ENCODE measurements at places on chromosomes 3 and 15.

- peak; percentile 81 for DNase-seq
Observed at GRCh38 chr15:99105514-99106341, 848 bp downstream of the SYNM start.

DNA sequence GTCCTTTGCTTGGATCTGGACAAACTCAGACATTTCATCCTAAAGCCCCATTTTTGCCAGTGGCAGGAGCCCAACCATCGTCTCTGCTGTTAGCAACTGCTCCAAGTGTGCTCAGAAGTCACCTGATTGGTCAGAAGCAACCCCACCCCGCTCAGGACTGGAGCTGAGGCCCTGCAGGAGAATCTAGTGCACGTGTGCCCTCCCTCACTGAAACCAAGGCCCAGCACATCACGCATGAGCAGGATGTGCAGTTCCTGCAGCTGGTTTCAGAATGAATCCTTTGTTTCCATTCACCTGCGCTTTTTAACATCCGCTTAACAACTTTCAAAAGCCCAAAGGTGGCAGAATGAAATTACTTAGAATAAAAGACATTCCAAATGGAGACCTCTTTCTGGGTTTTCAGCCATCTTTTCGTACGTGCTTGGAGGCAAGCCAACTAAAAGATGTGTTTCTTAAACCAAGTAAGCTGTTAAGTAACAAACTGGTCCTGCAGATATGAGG lies 81.2 kb downstream of the SRGAP3 start:
- no peak for DNase-seq

- peak; percentile 47 for DNase-seq
Observed at GRCh38 chr3:278300-279064, 81.9 kb downstream of the CHL1 start.

DNA sequence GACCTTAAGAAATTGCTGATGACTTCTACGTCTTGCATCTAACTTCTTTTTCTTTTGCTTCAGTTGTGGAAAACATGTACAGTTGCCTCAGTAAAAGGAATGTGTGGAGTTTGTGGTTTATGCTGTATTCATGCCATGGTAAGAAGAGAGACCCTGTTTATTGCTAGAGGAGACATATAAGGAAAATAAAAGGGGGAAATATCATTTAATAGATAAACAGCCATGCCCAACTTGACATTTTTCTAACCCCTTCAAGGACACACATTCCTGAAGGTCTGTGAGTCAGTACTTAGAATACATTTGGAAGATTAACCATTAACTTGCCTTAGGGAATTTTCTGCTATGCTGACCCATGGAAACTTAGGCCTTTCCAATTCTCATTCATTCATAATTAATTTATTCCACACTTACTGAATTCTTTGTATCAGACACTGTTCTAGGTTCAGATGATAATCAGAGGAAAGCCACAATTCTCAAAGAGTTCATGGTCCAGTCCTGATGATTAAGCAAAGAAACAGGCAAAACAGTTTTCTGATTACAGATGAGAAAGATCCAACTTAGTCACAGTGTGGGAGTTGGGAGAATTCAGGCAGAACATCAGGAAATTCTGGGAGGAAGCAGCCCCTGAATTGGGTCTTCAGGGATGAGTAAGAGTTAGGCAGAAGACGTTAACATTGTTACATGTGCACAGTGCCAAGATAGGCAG lies 329.8 kb upstream of the RASGRP1 start:
- no peak for DNase-seq

- no peak for DNase-seq
Observed at GRCh38 chr15:67135494-67135893, 70.1 kb downstream of the SMAD3 start.

GRCh38 chr3:160477750-160478149 lies 28.2 kb upstream of the TRIM59 start:
- DNase-seq = no peak

- DNase-seq = no peak
Observed at GRCh38 chr15:95210436-95210981, 979.1 kb downstream of the MCTP2 start.

DNA sequence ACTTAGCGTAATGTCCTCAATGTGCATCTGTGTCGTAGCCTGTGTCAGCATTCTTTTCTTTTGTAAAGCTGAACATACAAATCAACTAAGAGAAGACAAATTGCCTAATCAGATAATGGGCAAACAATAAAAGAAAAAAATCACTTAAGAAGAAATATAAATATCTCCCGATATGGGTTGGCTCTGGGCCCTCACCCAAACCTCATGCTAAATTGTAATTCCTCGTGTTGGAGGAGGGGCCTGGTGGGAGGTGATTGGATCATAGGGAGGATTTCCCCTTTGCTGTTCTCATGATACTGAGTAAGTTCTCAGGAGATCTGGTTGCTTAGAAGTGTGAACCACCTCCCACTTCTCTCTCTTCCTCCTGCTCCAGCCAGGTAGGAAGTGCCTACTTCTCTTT lies 285.0 kb upstream of the LYSMD4 start:
- DNase-seq = no peak

GRCh38 chr3:129769616-129770015 lies 123.9 kb downstream of the TMCC1 start:
- no peak for DNase-seq

DNA sequence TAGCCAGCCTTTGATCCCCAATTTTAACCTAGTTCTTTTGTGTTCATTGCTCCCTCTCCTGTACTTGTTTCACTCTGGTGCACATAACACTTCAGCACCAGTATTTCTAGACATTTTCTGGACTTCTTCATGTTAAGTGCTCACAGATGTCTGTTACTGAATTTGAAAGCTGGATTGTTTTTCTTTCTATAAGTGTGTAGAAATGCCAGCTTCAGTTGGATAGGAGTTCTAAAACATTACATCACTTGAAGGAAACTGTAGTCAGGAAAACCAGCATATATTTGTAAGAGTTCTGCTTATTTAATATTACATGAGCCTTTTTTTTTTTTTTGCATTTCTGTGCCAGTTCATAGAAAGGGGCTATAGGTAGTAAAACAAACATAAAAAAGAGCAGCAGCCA lies 21.6 kb downstream of the QTRT2 start:
- no peak for DNase-seq

GRCh38 chr3:107756649-107757048 lies 233.9 kb downstream of the BBX start:
- DNase-seq = no peak

GRCh38 chr3:180973543-180973942 lies 16.0 kb downstream of the DNAJC19 start:
- DNase-seq = no peak

- no peak for DNase-seq
Observed at GRCh38 chr3:52247409-52248164, 2.0 kb downstream of the PPM1M start.

GRCh38 chr3:4139462-4140140 lies 163.6 kb upstream of the SETMAR start:
- no peak for DNase-seq

- no peak for DNase-seq
Observed at GRCh38 chr3:107662124-107662507, 139.4 kb downstream of the BBX start.

GRCh38 chr3:191136347-191136746 lies 62.7 kb upstream of the OSTN start:
- peak; percentile 19 for DNase-seq

GRCh38 chr3:45224824-45225464 lies 1.1 kb downstream of the TMEM158 start:
- DNase-seq = peak; percentile 60

DNA sequence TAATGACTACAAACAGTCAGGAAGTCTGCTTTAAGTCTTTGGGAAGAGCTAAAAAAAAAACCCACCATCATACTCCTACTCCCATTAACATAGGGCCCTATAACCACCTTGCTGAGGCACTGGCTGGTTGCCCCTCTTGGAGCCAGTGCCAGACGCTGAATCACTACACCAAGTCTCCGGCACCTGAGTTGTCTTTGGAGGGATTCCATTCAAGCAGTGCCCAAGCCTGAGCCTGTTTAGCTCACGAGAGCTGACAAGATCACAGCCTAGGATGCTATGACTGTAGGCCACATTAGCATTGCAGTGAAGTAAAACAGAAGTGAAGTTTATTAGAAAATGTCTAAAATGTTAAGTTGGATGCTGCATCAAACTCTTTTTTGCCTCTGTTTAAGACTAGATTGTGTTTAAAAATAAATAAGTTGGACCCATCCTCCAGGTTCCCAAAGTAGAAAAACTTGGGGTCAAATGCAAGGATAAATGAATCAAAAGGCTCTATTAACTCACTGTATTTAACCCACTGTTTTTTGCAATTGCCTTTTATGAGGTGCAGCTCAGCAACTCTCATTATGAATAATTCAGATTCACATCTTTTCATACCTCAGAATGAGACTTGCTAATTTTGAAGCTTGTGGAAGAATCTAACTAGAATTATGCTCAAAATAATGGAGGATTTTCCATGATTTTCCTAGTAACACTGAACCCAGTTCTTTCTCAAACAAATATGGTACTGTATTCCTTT lies 461.9 kb downstream of the FOXP1 start:
- no peak for DNase-seq

GRCh38 chr3:194178669-194179068 lies 42.7 kb downstream of the HES1 start:
- DNase-seq = peak; percentile 18

DNA sequence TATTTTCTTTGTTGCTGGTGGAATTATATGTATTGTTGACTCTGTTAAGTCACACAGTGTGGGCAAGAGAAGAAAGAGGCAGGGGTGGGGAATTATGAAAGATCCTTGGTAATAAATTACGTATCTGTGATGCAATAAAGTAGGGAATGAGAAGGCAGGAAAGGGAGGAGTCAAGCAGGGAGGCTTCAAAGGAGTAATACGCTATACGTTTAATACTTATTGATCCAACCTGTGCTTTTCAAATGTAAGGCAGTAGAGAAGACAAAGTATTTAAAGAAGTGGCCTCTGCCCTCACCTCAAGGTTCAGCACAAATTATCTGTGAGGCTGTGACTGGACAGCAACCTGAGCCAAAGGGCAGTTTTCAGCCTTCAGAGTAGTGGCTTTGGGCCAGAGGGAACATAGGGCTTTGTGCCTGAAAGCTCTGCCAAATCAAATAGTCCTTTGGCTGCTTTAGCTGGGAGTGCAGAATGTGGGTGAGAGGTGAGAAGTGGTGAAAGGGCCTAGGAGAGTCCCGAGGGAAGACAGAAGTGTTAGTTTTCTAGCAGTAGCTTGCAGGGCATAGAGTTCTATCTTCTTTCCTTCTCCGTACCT lies 1.2 kb upstream of the PLIN1 start:
- DNase-seq = no peak

DNA sequence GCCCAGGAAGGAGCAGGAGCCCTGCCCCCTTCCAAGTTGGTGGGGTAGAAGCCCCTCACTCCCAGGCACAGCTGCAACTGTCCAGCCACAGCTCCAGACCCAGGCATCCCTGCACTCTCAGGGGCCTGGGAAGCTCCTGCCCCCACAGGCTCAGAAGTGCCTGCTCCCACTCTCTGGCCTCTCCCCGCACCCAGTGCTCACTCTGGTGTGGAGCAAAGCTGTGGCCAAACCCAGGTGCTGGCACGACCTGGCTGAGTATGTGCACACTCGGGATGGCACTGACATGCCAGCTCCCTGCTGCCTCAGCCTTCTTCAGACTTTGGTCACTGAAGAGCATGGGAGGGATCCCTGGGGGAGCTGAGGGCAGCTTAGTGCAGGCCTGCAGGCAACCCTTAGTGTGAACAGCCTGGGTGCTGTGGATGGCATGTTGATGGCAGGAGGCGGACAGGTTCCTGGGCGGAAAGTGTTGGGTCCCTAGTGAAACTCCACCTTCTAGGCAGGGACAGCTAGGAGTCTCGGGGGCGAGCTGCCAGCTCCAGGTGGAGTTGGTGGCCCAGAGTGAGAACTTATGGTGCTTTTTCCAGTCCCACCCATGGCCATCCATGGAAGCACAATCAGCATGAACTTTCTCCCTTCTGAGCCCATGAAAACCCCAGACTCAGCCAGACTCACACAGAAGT lies 489.2 kb upstream of the ROBO2 start:
- DNase-seq = no peak

- peak; percentile 91 for DNase-seq
Observed at GRCh38 chr15:44137750-44138149, 57.3 kb downstream of the FRMD5 start.

GRCh38 chr15:88513195-88513594 lies 33.3 kb downstream of the DET1 start:
- peak; percentile 47 for DNase-seq

DNA sequence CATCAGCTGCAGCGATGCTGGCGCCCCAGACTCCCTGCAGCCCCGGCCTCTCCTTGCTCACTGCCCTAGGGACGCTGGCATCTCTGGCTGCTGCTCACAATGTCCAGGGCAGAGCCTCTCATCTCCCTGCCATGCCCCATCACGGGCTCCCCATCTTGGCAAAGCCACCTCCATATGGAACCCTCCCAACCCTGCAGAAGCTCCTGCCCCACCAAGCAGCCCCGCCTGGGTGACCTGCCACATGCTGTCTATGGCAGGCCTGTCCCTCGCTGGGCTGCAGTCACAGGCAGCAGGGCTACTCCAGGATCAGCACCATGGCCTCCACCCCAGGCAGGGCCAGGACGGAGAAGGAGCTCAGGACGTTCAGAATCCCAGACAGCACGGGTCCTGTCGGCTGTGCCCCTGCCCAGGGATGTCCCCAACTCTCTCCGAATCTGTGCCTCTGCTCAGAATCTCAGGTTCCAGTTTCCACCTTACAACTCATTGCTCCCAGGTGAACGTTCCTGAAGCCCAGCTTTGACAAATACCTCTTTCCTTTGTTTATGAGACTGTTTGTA lies 58.4 kb downstream of the PLXNA1 start:
- no peak for DNase-seq

GRCh38 chr3:6168256-6168655 lies 692.7 kb upstream of the GRM7 start:
- no peak for DNase-seq

- no peak for DNase-seq
Observed at GRCh38 chr15:78752492-78753358, 58.5 kb downstream of the ADAMTS7 start.

GRCh38 chr15:27126449-27126848 lies 155.5 kb downstream of the GABRG3 start:
- DNase-seq = no peak

Measured in NCI-H69 (cell line).